Stimulated activated CD4-positive, alpha-beta T cell treated with anti-CD3 and anti-CD28 coated beads, Interleukin-1b, Interleukin-23, amount 100 ng/mL, for 4 hours (primary cell): ENCODE measurements at places on chromosomes 3 and 15.

- no peak for DNase-seq
Measured at GRCh38 chr3:109073116-109073515, 44.8 kb downstream of the MORC1 start.

- DNase-seq, result no peak
Measured at GRCh38 chr15:40516322-40516721, 45.5 kb downstream of the CHST14 start.

- no peak for DNase-seq
Measured at GRCh38 chr3:97656638-97657037, 107.9 kb upstream of the ARL6 start.

- DNase-seq, result no peak
Measured at GRCh38 chr3:173823911-173824460, 426.4 kb downstream of the NLGN1 start.

GRCh38 chr3:32493437-32494414, 8.9 kb downstream of the CMTM6 start:
- no peak for DNase-seq

DNA sequence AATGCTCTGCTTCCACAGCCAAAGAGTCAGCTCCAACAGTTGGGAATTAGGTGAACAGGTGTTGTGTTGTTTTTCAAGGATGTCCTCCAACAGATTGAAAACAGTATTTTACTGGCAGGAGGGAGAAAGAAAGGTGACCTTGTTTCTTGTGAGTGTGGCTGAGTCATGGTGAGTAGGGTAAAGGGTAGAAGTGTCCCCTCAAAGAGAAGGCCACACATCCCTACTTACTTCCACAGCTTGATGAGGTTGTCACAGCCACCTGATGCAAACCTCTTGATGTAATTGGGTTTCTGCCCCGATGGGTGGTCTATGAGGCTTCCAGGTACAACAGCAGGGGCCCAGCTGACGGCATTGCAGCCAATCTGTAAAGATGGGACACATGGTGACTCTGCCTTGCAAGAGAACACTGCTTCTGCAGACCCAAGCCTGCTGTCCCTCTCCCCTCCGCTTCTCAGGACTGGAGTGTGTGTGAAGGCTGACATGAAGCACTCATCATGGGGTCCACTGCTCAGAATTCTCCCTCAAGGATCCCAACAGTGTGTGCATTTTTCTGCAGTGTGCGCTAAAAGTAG, 12.7 kb upstream of the GHRL start:
- no peak for DNase-seq

GRCh38 chr15:77287385-77287784, 132.5 kb downstream of the PEAK1 start:
- no peak for DNase-seq

- peak; percentile 17 for DNase-seq
Measured at GRCh38 chr3:65963787-65964677, 74.7 kb downstream of the MAGI1 start.

DNA sequence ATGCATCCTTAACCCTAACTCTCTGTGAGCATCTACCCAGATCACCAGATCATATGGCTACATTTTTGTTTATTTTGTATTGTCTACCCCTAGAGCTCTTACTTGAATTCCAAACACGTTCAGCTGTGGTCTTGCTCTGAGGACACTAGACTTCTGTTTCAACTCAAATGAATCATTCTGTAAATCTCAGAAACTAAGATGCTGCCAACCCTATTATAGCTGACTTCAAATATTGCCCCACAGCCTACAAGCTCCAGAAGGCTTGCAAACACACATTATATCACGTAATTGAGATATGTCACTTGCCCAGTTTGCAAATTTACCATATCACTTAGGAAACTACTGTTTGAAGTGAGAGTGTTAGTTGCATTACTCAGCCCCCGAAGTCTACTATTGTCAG, 426.2 kb upstream of the ARL6 start:
- DNase-seq, result no peak

DNA sequence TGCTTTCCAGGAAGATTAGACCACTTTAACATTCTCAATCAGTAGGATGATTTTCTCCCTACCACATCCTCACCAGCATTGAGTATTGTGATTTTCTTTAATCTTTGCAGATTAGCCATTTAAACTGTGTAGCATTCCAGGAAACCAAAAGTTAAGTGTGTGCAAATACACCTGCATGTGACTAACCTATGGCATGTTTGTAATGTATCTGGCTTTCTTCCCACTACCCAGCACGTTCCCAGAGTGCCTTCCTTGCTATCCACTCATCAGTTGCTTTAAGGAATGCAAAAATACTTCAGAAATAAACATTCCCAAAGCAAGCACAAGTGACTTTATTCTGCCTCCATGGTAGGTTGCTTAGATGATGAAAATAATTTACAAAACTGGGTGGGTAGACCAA, 74.2 kb downstream of the ATG7 start:
- DNase-seq, result no peak

DNA sequence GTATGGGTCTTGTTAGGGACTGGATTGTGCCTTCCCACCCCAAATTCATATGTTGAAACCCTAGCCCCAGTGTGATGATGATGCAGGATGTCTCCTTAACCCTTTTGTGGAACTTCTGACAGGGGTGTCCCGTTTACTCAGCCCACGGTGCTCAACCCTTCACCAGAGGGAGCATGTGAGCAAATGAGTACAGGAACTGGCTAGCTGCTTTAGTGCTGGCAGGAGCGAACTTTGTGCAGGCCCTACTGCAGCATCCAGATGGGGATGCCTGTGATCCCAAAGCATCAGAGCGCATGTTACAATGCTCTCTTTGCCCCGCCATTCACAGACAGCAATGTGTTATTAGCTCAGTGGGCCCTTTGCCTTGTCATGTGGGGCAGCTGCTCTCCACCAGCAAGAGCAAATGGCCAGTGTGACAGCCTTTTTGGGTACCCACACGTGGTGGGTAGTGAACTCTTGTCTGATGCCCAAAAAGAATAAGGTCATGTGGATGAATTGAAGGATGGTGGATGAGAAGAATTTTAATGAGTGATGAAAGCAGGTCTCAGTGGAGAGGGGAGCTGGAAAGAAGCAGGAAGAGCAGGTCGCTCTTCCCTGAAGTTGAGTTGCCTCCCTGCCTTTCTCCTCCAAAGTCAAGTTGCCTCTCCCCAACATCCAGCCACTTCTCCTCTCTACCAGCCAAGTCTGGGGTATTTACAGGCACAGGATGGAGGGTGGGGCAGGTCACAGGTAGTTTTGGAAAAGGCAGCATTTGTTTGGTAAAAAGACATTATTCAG, 63.3 kb upstream of the STRIT1 start:
- DNase-seq, result no peak

- no peak for DNase-seq
Measured at GRCh38 chr3:43857361-43858293, 166.9 kb downstream of the ABHD5 start.

- no peak for DNase-seq
Measured at GRCh38 chr3:135018149-135018923, 223.3 kb downstream of the EPHB1 start.

GRCh38 chr3:66353530-66353929, 132.7 kb downstream of the SLC25A26 start:
- DNase-seq, result no peak

DNA sequence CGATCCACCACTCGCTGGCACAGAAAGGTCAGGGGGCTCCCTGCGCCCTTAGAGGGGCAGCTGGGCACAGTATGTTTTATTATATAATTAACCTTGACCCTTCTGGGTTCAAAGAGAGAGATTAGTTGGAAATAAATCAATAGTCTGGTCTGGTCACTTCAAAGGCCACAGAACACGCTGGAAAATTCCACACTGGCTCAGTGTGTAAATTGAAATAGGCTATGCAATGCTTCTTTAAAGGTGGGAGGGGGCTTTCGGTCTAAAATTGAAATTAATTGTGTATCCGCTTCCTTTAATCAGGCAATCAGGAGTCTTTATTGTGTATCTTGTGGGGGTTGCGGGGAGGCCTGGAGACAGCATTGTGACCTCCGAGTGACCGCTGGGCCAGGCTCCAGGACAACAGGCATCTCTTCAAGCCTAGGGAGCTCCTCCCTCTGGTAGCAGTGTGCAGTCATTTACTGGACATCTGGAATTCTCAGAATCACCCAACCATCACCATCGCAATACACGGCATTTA, 8.0 kb downstream of the RNU5B-1 start:
- DNase-seq, result no peak

- DNase-seq, result no peak
Measured at GRCh38 chr15:56923174-56923591, 4.7 kb downstream of the TCF12 start.
